ENCODE measurements at places on chromosomes 13 and 19.

GRCh38 chr19:7865262-7865911 is 8.8 kb downstream of the PRR36 start:
- DNase-seq, result no peak

DNA sequence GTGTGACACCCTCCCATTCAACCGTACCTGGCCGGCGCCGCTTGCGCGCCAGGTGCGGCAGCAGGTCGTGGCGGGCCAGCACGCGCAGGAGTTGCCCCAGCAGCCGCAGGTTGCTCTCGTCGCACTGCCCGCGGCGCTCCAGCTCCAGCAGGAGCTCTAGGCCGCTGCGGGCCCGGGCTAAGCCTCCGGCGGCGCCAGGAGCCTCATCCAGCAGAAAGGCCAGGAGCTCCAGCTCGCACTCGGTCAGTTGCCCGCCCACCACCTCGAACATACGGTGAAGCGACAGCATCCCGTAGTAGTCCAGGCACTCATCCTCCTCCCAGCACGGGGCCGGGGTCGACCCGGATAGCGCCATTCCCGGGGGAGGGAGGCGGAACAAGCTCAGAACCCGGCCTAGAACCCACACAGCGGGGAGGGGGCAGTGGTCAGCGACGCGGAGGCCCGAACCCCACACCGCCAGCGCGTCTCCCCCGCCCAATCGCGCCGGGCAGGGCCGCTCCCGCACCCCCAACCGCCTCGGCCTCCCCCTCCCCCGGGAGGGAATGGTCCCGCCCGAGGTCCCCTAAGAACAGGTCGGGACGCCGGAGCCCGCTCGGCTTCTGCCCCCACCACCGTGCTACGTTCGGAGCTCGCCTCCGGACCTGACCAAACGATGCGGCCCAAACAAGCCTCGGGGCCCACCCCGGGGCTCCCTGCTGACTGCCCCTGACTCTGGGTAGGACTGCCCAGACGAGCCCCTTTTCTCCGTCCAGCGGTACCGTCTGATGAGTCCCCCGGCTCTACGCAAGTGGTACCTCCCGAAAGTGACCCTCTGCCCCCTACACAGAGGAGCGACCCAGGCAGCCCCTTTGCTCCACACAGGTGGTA is 591 bp downstream of the DEDD2 start:
- peak; percentile 20 for DNase-seq

GRCh38 chr19:15279326-15279904 is 47.2 kb upstream of the EPHX3 start:
- DNase-seq, result no peak

- DNase-seq, result no peak
These were observed 276.4 kb downstream of the KLF5 start for GRCh38 chr13:73335210-73335609.

- DNase-seq, result no peak
These were observed 33.8 kb upstream of the MEDAG start for GRCh38 chr13:30872276-30872594.

DNA sequence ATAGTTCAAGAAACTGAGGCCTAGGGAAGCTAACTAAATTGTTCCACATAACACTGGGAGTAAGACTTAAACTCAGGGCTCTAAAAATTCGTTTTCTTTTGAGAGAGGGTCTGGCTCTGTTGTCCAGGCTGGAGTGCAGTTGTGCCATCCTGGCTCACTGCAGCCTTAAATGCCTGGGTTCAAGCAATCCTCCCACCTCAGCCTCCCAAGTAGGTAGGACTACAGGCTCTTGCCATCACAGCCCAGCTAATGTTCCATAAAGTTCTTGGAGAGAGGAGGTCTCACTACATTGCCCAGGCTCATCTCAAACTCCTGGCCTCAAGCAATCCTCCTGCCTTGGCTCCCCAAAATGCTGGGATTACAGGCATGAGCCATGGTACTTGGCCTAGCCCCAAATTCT is 10.7 kb downstream of the ZMYM5 start:
- DNase-seq, result no peak

- no peak for DNase-seq
These were observed 27.3 kb upstream of the FXYD3 start for GRCh38 chr19:35088131-35088913.

- DNase-seq, result no peak
These were observed 54.4 kb downstream of the GNG7 start for GRCh38 chr19:2648099-2648498.

- no peak for DNase-seq
These were observed 33.9 kb upstream of the FRY start for GRCh38 chr13:31997641-31998040.

- DNase-seq, result no peak
These were observed 49.0 kb upstream of the FRY start for GRCh38 chr13:31982540-31982939.

DNA sequence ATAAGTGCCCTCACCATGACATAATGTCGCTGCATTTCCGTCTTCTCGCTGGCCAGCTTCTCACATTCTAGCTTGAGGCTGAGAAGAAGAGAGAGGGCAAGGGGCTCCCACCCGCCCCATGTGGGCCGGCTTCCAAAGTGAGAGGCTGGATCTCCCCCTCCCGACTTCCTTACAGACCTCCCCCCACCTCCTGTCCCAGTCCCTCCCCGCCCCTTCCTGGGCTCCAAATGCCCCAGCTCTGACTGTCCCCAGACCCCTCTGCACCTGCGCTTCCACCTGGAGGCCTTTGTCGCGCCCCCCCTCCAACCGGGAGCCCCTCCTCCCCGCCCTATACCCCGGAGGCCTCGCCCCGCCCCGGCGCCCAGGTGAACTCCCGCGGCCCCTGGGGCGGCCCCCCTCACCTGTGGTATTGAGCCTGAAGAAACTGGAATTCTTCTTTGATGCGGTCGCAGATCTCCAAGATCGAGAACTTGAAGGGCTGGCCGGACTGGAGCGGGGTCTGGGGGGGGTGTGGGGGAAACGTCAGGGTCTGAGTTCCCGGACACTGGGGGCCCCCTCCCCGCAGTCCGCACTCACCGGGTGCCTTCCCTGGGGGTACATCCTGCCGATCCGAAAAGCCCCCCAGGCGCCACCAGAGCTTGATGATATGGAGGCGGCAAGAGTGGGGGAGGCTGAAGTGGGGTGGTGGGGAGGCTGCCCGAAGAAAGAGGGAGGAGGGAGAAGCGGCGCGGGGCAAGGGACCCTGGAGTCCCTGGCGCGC is 595 bp downstream of the TLE2 start:
- no peak for DNase-seq

DNA sequence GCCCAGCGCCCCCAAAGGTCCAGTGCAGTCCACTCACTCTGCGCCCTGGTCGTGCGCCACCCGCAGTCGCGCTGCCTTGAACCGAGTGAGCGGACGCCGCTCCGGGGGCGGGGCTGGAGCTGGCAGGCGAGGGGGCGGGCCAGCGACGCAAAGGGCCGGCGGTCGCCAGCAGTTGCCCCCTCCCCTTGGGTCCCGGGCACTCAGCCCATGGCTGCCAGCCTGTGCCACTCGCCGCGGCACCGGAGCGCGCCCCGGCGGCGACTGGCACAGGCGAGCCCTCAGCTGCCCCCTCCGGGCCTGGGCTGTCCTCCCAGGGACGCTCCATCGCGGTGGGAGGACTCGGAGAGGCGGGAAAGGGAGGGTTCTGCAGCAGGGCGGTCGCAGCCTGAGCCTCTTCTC is at the start of gene S1PR5:
S1PR5 (minus strand) TSS at position 87 of the 399 bp plus-strand sequence. CDS start 2,436 bp downstream, outside the sequence.
- no peak for DNase-seq

- no peak for DNase-seq
These were observed 140.9 kb downstream of the MZT1 start for GRCh38 chr13:72586518-72586917.

- DNase-seq, result no peak
These were observed 941 bp downstream of the ZNF160 start for GRCh38 chr19:53102206-53102755.

- no peak for DNase-seq
These were observed 475.5 kb downstream of the TSHZ3 start for GRCh38 chr19:30873691-30874090.

GRCh38 chr19:27733551-27734266 is 1479.2 kb downstream of the UQCRFS1 start:
- DNase-seq, result no peak

DNA sequence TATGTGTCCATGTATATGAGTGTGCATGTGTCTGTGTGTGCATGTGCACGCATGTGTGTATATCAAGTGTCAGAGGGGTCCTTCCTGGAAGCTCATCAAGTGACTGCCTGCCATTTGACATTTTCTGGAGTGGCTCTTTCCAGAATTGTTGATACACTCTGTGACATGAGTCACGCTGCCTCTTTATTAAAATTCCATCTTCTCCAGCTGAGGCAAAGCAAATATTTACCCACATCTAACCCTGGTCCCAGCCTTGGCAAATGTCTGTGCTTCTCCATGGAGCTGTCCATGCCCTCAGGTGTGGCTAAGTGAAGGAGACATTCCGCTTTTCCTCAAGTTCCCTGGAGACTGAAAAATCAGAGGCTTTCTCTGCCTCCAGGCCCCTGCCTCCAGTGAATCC is 88.2 kb upstream of the MBNL2 start:
- no peak for DNase-seq

DNA sequence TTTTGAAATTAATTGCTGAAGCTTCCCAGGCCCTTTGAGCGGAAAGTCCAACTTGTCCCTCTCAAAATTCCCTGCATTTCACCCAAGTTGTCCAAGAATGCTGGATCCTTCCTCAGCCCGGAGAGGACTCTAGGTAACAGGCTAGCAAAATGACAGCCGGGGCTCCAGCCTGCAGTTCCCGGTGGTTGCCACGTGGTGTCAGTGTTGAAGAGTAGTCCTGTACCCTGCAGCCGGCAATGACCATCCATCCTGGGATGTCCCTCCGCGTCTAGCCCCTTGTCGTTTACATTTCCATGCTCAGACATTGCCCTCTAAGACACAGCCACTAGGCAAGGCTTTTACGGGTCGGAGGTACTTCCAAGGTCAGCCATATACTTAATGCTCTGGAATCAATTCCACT is 31.4 kb upstream of the MTIF3 start:
- peak; percentile 6 for DNase-seq

GRCh38 chr19:6279620-6279930 is 200 bp downstream of the MLLT1 start:
- no peak for DNase-seq

DNA sequence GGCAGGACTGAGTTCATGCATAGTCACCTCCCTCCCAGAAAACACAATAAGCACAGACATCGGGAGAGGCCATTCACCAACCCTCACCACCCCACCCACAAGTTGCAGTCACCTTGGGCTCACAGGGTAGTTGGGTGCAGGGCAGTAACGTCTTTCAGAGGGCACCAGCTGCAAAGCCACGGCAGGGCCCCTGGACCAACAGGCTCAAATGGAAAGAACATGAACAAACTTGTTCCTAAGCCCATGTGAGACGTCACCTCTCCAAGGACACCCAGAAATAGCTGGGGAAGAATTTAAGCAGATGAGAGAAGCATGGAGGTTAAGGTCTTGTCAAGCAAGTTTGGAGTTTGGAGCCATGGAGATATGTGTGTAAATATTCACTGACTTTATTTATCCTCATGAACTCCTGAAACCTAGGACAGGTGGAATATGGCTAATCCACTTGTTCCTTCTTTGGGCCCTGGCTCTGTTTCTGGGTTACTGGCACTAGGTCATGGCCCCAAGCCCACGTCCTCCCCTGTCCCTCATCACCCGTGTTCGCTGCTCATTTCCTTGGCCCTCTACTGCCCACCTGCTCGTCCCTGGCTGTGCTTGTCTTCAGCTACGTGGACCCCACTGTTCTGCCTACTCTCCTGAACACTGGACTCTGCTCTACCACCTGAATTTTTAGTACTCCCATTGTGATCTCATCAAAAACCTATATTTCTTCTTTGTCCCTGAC is 40.4 kb downstream of the SACS start:
- DNase-seq, result no peak

DNA sequence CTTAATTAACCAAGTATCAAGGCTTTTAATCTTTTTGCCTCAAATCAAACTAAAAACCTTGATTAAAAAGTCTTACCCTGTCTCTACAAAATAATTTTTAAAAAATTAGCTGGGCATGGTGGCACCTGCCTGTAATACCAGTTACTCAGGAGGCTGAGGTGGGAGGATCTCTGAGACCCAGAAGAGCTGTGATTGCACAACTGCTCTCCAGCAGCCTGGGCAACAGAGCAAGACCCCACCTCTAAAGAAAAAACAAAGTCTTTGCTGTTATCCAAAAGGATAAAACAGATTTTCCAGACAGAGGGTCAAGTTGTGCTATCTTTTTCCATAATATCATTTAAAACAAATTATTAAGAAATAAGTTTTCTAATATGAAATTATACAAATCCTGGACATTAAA is 26.8 kb upstream of the CEBPG start:
- no peak for DNase-seq

DNA sequence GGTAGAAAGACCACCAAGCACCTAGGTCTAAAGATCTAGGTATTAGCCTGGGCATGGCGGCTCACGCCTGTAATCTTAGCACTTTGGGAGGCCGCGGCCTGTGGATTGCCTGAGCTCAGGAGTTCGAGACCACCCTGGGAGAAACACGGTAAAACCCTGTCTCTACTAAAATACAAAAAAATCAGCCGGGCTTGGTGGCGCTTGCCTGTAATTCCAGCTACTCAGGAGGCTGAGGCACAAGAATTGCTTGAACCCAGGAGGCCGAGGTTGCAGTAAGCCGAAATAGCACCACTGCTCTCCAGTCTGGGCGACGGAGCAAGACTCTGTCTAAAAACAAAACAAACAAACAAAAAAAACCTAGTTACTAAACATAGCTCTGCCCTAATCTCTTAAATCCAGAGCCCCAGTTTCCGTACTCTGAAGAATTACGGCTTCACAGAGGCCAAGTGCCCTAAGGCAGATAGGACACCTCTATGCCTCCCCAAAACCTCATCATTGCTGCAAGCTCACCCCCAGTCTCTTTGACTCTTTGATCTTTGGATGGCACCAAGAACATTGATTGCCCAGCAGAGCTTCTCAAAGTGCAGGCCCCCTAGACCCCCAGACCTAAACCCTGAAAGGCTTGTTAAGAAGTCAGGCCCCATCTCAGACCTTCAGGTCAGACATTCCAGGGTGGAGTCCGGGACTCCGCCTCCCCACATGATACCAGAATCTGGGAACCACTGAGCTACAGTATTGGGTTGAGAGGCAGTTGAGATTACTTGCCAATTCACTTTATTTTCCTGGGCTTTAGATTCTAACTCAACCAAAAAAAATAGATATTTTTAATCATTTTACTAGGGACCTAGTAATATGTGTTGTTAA is 2.8 kb downstream of the COL4A2 start:
- no peak for DNase-seq

GRCh38 chr19:16371540-16371986 is 46.9 kb downstream of the KLF2 start:
- peak; percentile 89 for DNase-seq

DNA sequence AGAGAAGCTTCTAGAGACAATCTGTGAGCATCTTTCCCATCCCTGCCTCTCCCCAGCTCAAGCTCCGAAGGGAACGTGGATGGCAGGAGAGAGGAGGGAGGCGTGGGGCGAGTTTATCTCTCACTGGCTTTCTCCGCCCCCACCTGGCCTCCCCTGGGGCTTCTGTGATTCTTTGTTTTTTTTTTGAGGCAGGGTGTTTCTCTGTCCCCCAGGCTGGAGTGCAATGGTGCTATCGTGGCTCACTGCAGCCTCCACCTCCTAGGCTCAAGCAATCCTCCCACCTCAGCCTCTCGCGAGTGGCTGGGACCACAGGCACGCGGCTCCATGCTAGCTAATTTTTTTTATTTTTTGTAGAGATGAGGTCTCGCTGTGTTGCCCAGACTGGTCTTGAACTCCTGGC is 23.0 kb downstream of the EFNA2 start:
- DNase-seq, result no peak
